ENCODE measurements at places on chromosomes 12 and 14. TPM values are rescaled to one million over a fixed set of nuclear protein-coding genes. Genes with fewer than 3 reads are reported as not detected.

The LYZ gene
- total RNA-seq = 2.2 TPM

The KRT72 gene
- total RNA-seq = not detected

The CDH24 gene
- total RNA-seq = 5.2 TPM

The AICDA gene
- total RNA-seq = not detected

The KRT5 gene
- not detected for total RNA-seq

The PAWR gene
- 67.0 TPM for total RNA-seq

The LMO3 gene
- not detected for total RNA-seq

The SRRM4 gene
- total RNA-seq = not detected

The KLRF1 gene
- not detected for total RNA-seq

The HOXC12 gene
- total RNA-seq = not detected

The PAPLN gene
- total RNA-seq = 7.8 TPM

The NAV3 gene
- total RNA-seq = 11.0 TPM

The BBOF1 gene
- total RNA-seq = 3.6 TPM

The ALG10B gene
- 6.2 TPM for total RNA-seq

The IL26 gene
- not detected for total RNA-seq

The SERPINA12 gene
- not detected for total RNA-seq

The OR4L1 gene
- not detected for total RNA-seq

The KLRC4 gene
- not detected for total RNA-seq

The DTX1 gene
- 0.42 TPM for total RNA-seq

The AHNAK2 gene
- total RNA-seq = 214 TPM

The AEBP2 gene
- 32.8 TPM for total RNA-seq

The TAS2R20 gene
- total RNA-seq = 0.07 TPM

The OR6C1 gene
- not detected for total RNA-seq

The NPAS3 gene
- not detected for total RNA-seq

The SERPINA1 gene
- total RNA-seq = 3.1 TPM

The TRIM9 gene
- 8.3 TPM for total RNA-seq

The RNASE3 gene
- total RNA-seq = not detected

The CLBA1 gene
- 13.9 TPM for total RNA-seq

The C14orf180 gene
- total RNA-seq = not detected

The KRT74 gene
- not detected for total RNA-seq

The HSPB8 gene
- total RNA-seq = 20.4 TPM

The SMOC1 gene
- total RNA-seq = 19.5 TPM

The REM2 gene
- total RNA-seq = 0.46 TPM

The DUSP6 gene
- 7.9 TPM for total RNA-seq

The PRR4 gene
- 1.9 TPM for total RNA-seq

The MGP gene
- not detected for total RNA-seq

The SLC5A8 gene
- not detected for total RNA-seq

The KERA gene
- not detected for total RNA-seq

Measured in A549 treated with RU486 at 1 μM for 4 hours (cell line).